HFFc6 (cell line): ENCODE measurements at places on chromosomes 6 and 20.

- H3K4me3 ChIP-seq, result peak overlapping the region; percentile 60
- DNase-seq, result peak; percentile 70
- H3K27me3 ChIP-seq, result no peaks in the 10 kb centered on the region
- H3K4me1 ChIP-seq, result peaks cover 47% of the 10 kb centered on the region
Measured at GRCh38 chr6:116008470-116009243, 52.0 kb downstream of the FRK start.

DNA sequence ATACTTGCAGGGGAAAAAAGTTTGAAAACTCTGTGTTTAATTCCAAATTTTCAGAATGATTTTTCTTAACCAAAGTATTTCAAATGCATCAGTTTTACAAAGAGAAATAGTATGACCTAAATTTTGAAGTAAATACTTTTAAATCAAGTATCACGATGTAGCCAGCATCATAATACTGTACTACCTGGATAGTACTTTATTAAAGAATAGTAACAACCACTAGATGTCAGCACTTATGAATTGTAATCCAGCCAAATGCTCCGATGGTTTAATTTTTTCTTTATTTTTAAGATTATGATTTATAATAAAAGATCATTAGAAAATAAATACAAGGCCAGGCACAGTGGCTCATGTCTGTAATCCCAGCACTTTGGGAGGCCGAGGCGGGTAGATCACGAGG, 37.2 kb upstream of the HACE1 start:
- H3K27me3 ChIP-seq, result peaks cover 17% of the 10 kb centered on the region
- H3K4me3 ChIP-seq, result no peak overlapping the region
- no peaks in the 10 kb centered on the region for H3K36me3 ChIP-seq
- no peak overlapping the region for H3K27ac ChIP-seq
- DNase-seq, result no peak

DNA sequence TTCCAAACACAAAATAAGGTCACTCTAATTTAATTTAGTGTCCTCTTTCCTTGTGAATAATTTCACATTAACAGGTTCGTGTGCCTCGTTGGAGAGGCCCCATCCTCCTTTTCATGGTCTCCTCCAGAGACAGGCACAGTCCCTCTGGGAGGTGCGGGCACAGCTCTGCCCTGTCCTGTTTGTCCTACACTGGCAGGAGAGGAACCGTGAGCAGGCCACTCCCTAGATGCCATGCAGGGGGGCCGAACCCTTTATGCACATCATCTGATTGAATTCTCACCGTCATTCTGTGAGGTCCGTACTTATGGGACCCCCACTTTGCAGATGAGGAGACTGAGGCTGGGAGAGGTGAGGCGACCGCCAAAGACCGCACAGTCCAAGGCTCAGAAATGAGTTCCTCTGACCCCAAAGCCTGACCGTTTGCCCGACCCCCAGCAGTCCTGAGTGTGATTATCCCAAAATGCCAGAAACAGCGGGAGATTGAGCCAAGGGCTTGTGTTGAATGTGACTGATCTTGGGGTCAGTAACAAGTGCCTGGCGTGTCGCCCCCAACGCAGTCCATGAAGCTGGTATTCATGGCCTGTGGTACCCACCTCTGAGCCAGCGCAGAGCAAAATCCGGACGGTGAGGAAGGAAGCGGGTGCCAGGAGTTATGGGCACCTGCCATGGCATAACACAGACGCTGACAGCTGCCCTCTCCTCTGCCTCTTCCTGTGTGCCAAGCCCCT, 43.5 kb downstream of the PMEPA1 start:
- H3K36me3 ChIP-seq, result no peaks in the 10 kb centered on the region
- H3K27me3 ChIP-seq, result peaks cover 3% of the 10 kb centered on the region
- no peak overlapping the region for H3K27ac ChIP-seq
- no peak overlapping the region for H3K4me3 ChIP-seq
- DNase-seq, result no peak
- no peaks in the 10 kb centered on the region for H3K4me1 ChIP-seq

DNA sequence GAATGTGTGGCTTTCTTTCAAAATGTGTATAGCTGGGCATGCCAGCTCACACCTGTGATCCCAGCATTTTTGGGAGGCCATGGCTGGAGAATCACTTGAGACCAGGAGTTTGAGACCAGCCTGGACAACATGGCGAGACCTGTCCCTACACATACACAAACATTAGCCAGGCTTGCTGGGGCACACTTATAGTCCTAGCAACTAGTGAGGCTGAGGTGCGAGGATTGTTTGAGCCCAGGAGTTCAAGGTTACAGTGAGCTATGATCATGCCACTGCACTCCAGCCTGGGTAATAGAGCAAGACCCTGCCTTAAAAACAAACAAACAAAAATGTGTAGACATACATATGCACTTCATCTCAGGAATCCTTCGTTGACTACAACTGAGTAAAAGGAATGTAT, 31.1 kb upstream of the PLEKHG1 start:
- H3K36me3 ChIP-seq, result no peaks in the 10 kb centered on the region
- H3K27me3 ChIP-seq, result no peaks in the 10 kb centered on the region; the same call in none of the 2 replicates
- no peaks in the 10 kb centered on the region for H3K4me1 ChIP-seq
- H3K4me3 ChIP-seq, result no peak overlapping the region
- H3K27ac ChIP-seq, result no peak overlapping the region

DNA sequence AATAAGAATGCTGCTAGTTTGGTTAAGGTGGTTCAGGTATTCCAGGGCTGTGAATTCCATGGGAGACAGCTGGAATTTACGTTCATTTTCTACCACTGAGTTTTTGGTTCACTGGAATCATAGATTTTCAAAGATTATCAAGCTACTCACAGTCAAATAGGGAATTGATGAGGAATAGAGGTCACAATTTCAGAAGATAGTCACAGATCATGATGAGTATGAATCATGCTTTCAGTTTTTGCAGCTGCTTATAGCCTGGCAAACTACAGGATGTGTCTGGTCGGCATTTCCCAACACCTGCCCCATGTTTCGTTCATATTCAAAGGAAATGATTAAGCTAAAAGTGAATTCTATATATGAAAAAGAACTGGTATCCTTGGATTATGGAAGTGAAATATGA, 58.7 kb downstream of the BCKDHB start:
- DNase-seq, result no peak
- H3K4me3 ChIP-seq, result no peak overlapping the region
- no peaks in the 10 kb centered on the region for H3K36me3 ChIP-seq
- no peaks in the 10 kb centered on the region for H3K27me3 ChIP-seq
- H3K4me1 ChIP-seq, result no peaks in the 10 kb centered on the region; the same call in 1 of the 2 replicates
- H3K27ac ChIP-seq, result peak overlapping the region; percentile 24; the same call in 1 of the 2 replicates

DNA sequence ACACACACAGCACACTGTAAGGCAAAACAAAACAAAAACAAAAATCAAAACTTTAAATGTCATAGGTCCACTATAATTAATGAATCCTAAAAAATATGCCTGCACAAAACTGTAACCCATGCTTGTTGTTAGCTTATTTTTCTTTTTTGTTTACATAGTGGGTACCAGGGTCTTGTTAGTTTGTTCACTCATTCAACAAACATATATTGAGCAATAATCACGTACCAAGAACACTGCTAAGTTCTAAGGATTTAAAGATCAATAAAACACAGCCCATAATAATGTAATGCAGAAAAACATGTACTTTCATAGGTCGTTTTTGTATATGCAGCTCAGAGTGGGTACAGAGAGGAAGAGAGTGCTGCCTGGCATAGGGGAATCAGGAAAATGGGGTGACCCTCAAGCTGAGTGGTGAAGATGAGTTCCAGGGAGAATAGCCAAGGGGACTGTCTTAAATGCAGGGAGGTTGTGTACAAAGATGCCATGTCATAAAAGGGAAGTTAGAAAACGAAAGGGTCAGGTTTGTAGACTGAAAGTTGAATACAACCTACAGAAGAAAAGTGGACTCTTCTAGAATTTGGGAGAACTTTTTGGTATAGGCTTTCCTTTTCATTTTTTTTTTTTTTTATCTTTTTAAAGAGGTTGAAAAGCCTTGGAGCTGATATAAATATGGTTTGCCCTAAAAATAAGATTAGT, 113.3 kb upstream of the TBX18 start:
- no peak overlapping the region for H3K4me3 ChIP-seq
- DNase-seq, result no peak

- H3K27me3 ChIP-seq, result peaks cover 1% of the 10 kb centered on the region; the same call in 1 of the 2 replicates
- H3K4me3 ChIP-seq, result no peak overlapping the region
- H3K36me3 ChIP-seq, result no peaks in the 10 kb centered on the region; the same call in 1 of the 2 replicates
Measured at GRCh38 chr6:15715060-15715459, 52.2 kb upstream of the DTNBP1 start.

DNA sequence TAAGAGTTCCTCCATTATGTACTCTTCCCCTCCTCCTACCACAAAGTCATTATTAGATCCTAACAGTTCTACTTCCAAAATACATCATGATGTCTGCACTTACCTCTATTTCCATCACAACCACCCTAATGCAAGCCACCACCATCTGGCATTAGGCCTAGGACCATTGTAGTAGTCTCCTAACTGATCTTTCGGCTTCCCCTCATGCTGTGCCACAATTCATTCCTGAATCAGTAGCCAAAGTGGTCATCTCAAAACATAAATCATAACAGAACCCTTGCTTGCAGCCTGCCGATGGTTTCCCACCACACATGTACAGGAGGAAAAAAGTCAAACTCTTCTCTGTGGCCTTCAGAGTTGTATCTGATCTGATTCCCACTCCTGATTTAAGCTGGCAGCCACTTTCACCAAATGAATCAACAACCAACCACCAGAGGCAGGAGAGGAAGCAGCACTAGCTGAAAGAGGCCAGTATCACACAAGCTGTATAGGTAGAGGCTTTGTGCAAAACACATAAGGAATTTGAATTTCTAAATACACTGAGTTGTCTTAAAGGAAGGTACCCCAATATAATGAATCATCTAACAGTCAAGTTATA, 26.1 kb downstream of the FAM184A start:
- no peaks in the 10 kb centered on the region for H3K27me3 ChIP-seq
- H3K36me3 ChIP-seq, result no peaks in the 10 kb centered on the region
- DNase-seq, result no peak
- no peaks in the 10 kb centered on the region for H3K4me1 ChIP-seq

DNA sequence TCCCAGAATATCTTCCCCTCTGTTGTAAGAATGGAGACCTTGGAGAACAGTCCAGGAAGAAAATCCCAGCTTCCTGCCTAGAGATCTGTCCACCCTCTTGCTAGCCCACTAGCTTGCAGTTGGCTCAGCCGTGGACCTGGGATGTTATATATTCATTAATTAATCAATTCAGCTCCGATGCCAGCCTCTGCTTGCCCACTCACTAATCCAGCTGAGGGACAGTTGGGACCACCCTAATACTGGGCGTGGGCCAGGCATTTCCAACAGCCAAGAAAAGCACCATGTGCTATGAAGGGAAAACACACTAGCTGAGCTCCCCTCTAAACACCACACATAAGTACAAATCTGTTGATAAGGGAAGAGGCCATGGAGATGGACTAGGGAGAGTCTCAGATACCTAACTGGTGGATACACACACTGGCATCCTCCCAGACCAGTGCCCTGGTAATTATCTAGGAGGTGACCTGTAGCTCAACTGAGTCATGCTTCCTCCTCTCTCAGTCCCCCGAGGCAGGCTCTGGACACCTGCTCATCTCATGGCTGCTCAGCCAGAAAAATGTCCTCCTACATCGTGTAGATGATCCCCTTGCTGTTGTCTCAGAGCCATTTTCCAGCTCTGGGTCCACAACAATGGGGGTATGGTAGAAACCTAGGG, 78.9 kb downstream of the ANKRD60 start:
- H3K4me1 ChIP-seq, result no peaks in the 10 kb centered on the region; the same call in 1 of the 2 replicates
- no peak for DNase-seq
- no peak overlapping the region for H3K4me3 ChIP-seq
- H3K27ac ChIP-seq, result no peak overlapping the region
- peaks cover 61% of the 10 kb centered on the region for H3K27me3 ChIP-seq

GRCh38 chr6:31407699-31408098, 4.3 kb downstream of the MICA start:
- peak overlapping the region; percentile 75 for H3K27ac ChIP-seq
- no peaks in the 10 kb centered on the region for H3K36me3 ChIP-seq
- peaks cover 2% of the 10 kb centered on the region for H3K27me3 ChIP-seq
- H3K4me3 ChIP-seq, result peak overlapping the region; percentile 55

DNA sequence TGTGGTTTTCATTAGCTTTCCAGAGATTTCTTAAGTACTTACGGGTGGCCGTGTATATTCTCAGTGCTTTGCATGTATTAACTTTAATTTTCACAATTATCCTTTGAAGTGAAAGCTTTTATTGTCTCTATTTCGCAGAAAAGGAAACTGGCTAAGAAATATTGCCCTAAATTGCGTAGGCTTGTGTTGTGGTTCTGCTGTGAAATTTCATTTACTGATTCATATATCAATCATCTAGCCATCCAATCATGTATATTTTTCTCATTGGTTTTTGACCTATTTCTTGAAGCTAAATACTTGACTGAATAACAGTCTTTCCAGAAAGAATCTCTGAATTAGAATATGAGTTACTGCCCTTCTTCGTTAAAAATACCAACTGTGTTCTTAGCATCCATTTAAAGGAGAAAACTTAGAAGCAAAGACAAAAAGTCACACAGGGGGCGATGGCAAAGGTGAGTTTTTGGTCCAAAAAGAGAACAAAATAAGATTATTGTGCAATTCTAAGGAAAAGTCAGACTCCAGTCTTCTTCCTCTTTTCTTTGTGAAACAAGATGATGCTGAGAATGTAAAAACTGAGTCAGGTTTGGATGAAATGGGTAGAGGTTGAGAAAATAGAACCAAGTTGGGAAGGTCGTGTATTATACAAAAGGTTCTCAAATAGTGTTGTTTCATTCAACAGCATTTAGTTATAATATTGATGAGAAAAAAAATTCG, 1.4 kb downstream of the CYB5R4 start:
- H3K4me3 ChIP-seq, result peak overlapping the region; percentile 98
- peaks cover 8% of the 10 kb centered on the region; the same call in 1 of the 2 replicates for H3K36me3 ChIP-seq
- no peak for DNase-seq
- peak overlapping the region; percentile 89 for H3K27ac ChIP-seq
- peaks cover 39% of the 10 kb centered on the region for H3K4me1 ChIP-seq

GRCh38 chr6:156045401-156046267, 590.0 kb upstream of the NOX3 start:
- no peaks in the 10 kb centered on the region; the same call in 1 of the 2 replicates for H3K27me3 ChIP-seq
- H3K4me1 ChIP-seq, result no peaks in the 10 kb centered on the region
- no peaks in the 10 kb centered on the region for H3K36me3 ChIP-seq
- H3K4me3 ChIP-seq, result no peak overlapping the region
- no peak for DNase-seq

- H3K36me3 ChIP-seq, result peaks cover 5% of the 10 kb centered on the region; the same call in 1 of the 2 replicates
- peak overlapping the region; percentile 87 for H3K4me3 ChIP-seq
Measured at GRCh38 chr6:108115598-108116058, 41.1 kb upstream of the OSTM1 start.

- peaks cover 5% of the 10 kb centered on the region for H3K27me3 ChIP-seq
- no peak overlapping the region for H3K27ac ChIP-seq
- H3K4me1 ChIP-seq, result no peaks in the 10 kb centered on the region
- DNase-seq, result no peak
- H3K36me3 ChIP-seq, result no peaks in the 10 kb centered on the region
Measured at GRCh38 chr20:59495166-59495565, 109.2 kb upstream of the PHACTR3 start.

DNA sequence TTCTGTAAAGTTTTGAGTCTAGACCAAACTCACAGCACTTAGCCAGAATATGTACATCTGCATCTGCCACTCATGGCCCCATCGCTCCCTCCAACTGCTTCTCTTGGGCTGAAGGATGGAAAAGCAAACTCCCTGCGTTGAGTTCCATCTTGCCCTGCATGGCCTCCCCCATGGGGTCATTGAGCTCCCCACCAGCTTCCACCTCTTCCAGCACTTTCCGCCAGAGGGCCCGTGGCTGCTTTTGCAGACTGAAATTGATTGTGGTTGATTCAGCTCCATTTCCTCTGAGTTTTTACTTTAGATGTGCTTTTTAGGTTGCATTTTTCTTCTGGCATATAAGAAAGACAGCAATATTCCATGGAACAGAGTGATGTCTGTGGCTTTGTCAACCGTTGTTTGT, 263.1 kb downstream of the ESR1 start:
- H3K27ac ChIP-seq, result no peak overlapping the region
- H3K4me3 ChIP-seq, result no peak overlapping the region
- no peak for DNase-seq
- no peaks in the 10 kb centered on the region; the same call in 1 of the 2 replicates for H3K4me1 ChIP-seq

GRCh38 chr6:41584668-41585205, 38.6 kb downstream of the FOXP4 start:
- peaks cover 29% of the 10 kb centered on the region for H3K4me1 ChIP-seq
- no peak for DNase-seq
- H3K4me3 ChIP-seq, result no peak overlapping the region
- H3K36me3 ChIP-seq, result no peaks in the 10 kb centered on the region; the same call in 1 of the 2 replicates
